T-cell (primary cell): ENCODE measurements at places on chromosomes 12 and 14.

DNA sequence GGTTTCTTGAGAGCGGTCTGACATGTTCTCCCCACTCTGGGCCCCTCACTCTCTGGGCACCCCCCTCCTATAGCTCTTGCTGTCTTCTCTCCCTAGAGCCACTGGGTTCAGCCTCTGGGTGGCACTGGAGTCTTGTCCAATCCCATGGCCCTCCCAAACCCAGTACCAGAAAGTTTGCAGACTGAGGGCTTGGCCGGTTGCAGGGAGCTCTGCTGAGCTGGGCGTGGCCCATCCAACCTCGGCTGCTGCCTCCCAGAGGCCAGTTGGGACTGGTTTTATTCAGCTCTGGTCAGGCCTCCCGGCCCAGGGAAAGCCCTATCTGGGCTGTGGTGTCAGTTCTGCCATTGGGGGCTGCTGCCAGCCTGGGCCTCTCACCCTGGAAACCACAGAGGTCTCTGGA is 37.9 kb downstream of the ISCA2 start:
- no peak overlapping the region for H3K27ac ChIP-seq
- no peak for DNase-seq
- no peaks in the 10 kb centered on the region for H3K4me1 ChIP-seq
- no peaks in the 10 kb centered on the region for H3K27me3 ChIP-seq

GRCh38 chr14:105577314-105577861 is 51.0 kb downstream of the TMEM121 start:
- H3K4me3 ChIP-seq, result no peak overlapping the region
- H3K36me3 ChIP-seq, result no peaks in the 10 kb centered on the region
- DNase-seq, result no peak

DNA sequence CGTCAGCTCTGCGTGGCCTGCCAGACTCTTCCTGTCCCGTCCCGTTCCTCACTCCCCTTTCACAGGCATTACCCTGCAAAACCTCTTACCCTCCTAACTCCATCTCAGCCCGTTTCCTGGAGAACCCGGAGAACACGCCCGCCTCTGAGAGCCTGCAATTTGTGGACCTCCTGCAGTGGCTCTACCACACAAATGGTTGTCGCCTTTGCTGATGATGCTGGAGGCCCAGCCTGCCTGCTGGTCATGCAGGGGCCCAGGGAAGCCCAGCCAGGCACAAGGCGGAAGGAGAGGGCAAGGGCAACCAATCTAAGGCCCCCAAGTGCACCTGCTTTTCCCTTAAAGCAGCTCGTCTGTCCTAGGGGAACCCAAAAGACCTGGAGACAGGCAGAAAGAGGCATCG is 22.5 kb downstream of the RFLNA start:
- no peaks in the 10 kb centered on the region for H3K4me1 ChIP-seq
- no peaks in the 10 kb centered on the region for H3K36me3 ChIP-seq
- no peak overlapping the region for H3K27ac ChIP-seq
- no peak for DNase-seq
- no peak overlapping the region for H3K4me3 ChIP-seq

GRCh38 chr12:102685172-102685571 is 204.8 kb upstream of the IGF1 start:
- H3K4me1 ChIP-seq, result no peaks in the 10 kb centered on the region
- no peak for DNase-seq
- H3K36me3 ChIP-seq, result no peaks in the 10 kb centered on the region
- H3K4me3 ChIP-seq, result no peak overlapping the region
- no peak overlapping the region for H3K27ac ChIP-seq

GRCh38 chr12:111303531-111303930 is 65.4 kb downstream of the PHETA1 start:
- H3K27ac ChIP-seq, result no peak overlapping the region
- no peak overlapping the region for H3K4me3 ChIP-seq
- H3K4me1 ChIP-seq, result no peaks in the 10 kb centered on the region
- H3K27me3 ChIP-seq, result peaks cover 29% of the 10 kb centered on the region
- no peak for DNase-seq

DNA sequence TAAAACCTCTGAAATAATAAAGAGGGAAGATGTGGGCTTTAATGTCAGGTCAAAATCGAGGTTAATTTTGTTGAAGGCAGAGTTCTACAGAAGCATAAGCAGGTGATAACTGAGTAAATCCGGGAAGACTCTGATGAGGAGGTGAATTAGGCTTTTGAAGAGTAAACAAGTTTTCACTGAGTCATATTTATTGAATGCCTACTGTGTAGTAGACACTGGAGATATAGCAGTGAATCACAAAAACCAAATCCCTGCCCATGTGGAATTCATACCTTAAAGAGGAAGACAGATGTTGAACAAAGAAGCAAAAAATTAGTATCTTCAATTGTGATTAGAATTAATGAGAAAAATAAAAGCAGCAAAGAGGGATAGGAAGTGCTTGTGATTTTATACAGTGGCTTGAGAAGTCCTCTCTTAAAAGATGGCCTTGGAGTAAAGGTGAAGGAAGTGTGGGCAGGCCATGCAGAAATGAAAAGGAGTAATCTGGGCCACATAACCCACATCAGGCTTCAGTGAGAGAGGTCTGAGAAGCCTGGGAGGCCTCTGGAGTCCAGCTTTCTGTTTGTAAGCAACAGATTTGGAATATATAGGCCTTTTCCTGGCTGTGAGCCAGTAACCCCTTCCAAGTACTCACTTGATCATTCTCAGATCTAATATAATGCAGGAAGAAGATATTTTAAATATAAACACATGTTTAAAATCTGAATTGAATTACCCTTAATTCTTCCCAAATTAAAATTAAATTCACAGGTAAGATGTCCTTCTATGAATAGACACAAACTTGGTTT is 46.7 kb downstream of the BHLHE41 start:
- no peaks in the 10 kb centered on the region for H3K4me1 ChIP-seq
- no peak for DNase-seq
- no peaks in the 10 kb centered on the region for H3K36me3 ChIP-seq
- H3K27me3 ChIP-seq, result no peaks in the 10 kb centered on the region
- no peak overlapping the region for H3K4me3 ChIP-seq

- peaks cover 32% of the 10 kb centered on the region for H3K27me3 ChIP-seq
- no peak for DNase-seq
- no peak overlapping the region for H3K27ac ChIP-seq
- H3K4me1 ChIP-seq, result peaks cover 11% of the 10 kb centered on the region
- no peak overlapping the region for H3K4me3 ChIP-seq
Measured at GRCh38 chr14:101115652-101116051, 212.1 kb upstream of the RTL1 start.

DNA sequence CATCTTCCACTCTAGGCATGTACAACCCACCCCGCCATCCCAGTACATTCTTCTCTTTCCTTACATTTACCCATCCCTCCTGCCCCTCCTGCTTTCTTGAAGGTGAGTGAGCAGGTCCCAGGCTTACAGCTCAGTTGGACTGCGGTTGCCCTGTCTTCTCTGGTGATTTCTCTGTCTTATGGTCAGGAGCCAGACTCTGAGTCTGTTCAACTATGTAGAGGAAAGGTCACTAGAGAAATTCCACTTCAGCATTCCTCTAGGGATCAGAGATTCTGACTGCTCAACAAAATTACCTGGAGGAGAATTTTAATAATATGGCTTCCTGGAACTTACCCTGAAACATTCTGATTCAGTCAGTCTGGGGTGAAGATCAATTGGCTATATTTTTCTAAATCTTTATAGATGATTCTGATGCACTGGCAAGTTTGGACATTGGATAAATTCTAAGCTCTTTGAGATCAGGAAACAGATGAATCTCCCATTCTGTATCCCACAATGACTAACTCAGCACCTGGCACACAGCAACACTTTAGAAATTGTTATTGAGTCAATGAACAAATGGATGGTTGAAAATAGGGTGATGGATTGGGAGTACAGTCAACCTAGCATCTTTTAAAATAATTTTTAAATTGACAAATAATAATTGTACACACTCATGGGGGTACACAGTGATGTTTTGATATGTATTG is 128.6 kb upstream of the HIF1A start:
- no peaks in the 10 kb centered on the region for H3K36me3 ChIP-seq
- no peak overlapping the region for H3K4me3 ChIP-seq
- no peak for DNase-seq
- H3K27ac ChIP-seq, result no peak overlapping the region

- H3K27ac ChIP-seq, result no peak overlapping the region
- no peaks in the 10 kb centered on the region for H3K4me1 ChIP-seq
- no peak for DNase-seq
- no peaks in the 10 kb centered on the region for H3K36me3 ChIP-seq
Measured at GRCh38 chr14:92383805-92384204, 60.8 kb downstream of the SLC24A4 start.

- peaks cover 34% of the 10 kb centered on the region for H3K27me3 ChIP-seq
- H3K4me1 ChIP-seq, result peaks cover 41% of the 10 kb centered on the region
- H3K27ac ChIP-seq, result no peak overlapping the region
- no peak overlapping the region for H3K4me3 ChIP-seq
Measured at GRCh38 chr12:4806439-4807115, 86.4 kb downstream of the GALNT8 start.

GRCh38 chr14:81366214-81366613 is 33.9 kb downstream of the STON2 start:
- no peak overlapping the region for H3K4me3 ChIP-seq
- no peaks in the 10 kb centered on the region for H3K36me3 ChIP-seq
- no peak for DNase-seq

GRCh38 chr14:71720978-71721624 is 211.1 kb upstream of the RGS6 start:
- H3K4me3 ChIP-seq, result no peak overlapping the region
- H3K27me3 ChIP-seq, result no peaks in the 10 kb centered on the region
- no peak overlapping the region for H3K27ac ChIP-seq
- H3K4me1 ChIP-seq, result no peaks in the 10 kb centered on the region
- no peaks in the 10 kb centered on the region for H3K36me3 ChIP-seq
- DNase-seq, result no peak

DNA sequence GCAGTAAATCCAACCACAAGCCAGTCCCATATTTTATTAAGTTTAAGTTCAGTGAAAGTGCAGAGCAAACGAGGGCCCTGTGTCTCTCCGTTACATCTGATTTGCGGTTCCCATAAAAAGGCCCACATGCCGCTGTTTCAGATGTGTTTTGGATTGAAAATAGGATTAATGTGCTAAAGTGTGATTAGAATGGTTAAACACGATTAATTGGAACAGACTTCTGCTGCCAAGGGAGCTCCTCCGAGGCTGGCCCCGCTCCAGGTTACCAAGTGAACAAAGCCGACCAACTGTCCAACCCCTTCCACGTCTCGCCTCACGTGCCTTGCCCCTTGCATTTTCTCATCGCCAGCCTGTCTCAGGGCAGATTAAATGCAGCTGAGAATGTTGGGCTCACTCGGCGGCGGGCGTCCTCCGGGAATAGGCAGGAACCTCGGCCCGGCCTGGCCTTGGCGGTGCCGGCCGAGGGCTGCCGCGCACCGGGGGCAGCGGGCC is 166.5 kb upstream of the GSC start:
- H3K27me3 ChIP-seq, result no peaks in the 10 kb centered on the region
- H3K36me3 ChIP-seq, result no peaks in the 10 kb centered on the region
- no peaks in the 10 kb centered on the region for H3K4me1 ChIP-seq
- no peak overlapping the region for H3K4me3 ChIP-seq
- no peak for DNase-seq

GRCh38 chr12:113154351-113154973 is 4.9 kb downstream of the CFAP73 start:
- H3K4me3 ChIP-seq, result peak overlapping the region; percentile 16
- H3K27me3 ChIP-seq, result peaks cover 42% of the 10 kb centered on the region
- H3K27ac ChIP-seq, result no peak overlapping the region

- peak overlapping the region; percentile 84 for H3K27ac ChIP-seq
- H3K4me3 ChIP-seq, result no peak overlapping the region
- H3K36me3 ChIP-seq, result no peaks in the 10 kb centered on the region
- H3K4me1 ChIP-seq, result peaks cover 16% of the 10 kb centered on the region
Measured at GRCh38 chr12:106226884-106227640, 20.8 kb downstream of the CKAP4 start.

- H3K36me3 ChIP-seq, result no peaks in the 10 kb centered on the region
- no peak overlapping the region for H3K4me3 ChIP-seq
- no peaks in the 10 kb centered on the region for H3K4me1 ChIP-seq
- DNase-seq, result no peak
- H3K27ac ChIP-seq, result no peak overlapping the region
Measured at GRCh38 chr12:115666168-115666567, 611.3 kb downstream of the MED13L start.

DNA sequence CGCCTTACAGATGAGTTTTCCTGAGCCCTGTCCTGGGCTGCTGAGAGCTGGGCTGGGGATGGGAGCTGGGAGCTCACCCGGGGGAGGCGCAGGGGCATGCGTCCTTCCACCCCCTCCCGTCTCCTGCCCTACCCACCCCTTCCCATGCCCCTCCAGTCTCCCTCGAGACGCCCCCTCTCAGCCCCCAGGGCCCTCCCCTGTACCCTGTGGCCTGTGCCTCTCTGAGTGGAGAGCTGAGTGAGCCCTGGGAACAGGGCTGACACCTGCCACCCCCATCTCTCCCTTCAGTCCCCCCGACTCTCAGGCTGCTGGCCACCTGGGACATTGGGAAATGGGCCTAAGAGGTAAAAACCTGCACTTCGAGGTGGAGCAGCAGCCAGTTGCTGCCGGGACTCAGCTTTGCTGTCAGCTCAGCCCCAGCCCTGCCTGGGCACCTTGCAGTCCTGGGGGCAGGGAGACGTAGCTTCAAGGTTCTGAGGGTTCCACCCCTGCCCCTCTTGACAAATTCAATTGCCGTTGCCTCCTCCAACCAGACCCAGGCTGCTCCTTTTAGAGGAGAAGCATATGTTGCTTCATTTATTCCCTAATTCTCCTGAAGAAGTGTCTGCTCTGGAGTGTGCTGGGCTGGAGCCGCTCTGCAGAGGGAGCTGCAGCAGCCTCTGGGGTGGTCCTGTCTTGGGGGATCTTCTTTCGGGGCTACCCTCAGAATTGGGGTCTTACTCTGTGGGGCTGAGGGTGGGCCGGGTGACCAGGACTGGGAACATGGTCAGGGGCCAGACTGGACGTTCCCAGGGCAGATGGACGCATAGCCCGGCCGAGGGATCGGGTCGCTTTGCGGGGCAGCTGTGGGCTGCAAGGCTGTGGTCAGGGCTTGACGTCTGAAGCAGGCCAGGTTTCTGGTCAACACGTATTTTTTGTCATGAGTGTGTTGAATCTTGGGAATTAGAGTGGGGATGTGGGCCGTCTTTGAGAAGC is 141.4 kb downstream of the ADGRD1 start:
- DNase-seq, result no peak
- no peak overlapping the region for H3K27ac ChIP-seq
- no peaks in the 10 kb centered on the region for H3K27me3 ChIP-seq
- H3K4me3 ChIP-seq, result no peak overlapping the region
- no peaks in the 10 kb centered on the region for H3K36me3 ChIP-seq
- H3K4me1 ChIP-seq, result no peaks in the 10 kb centered on the region

- no peak overlapping the region for H3K4me3 ChIP-seq
- peaks cover 31% of the 10 kb centered on the region for H3K27me3 ChIP-seq
- no peak for DNase-seq
- H3K36me3 ChIP-seq, result no peaks in the 10 kb centered on the region
- no peak overlapping the region for H3K27ac ChIP-seq
Measured at GRCh38 chr14:104437703-104438102, 141.9 kb upstream of the C14orf180 start.

GRCh38 chr14:81323093-81323492 is 77.0 kb downstream of the STON2 start:
- no peaks in the 10 kb centered on the region for H3K36me3 ChIP-seq
- no peak overlapping the region for H3K4me3 ChIP-seq
- no peak overlapping the region for H3K27ac ChIP-seq

GRCh38 chr12:8226355-8226754 is 1.1 kb downstream of the FAM90A1 start:
- H3K4me1 ChIP-seq, result no peaks in the 10 kb centered on the region
- no peak for DNase-seq
- H3K4me3 ChIP-seq, result no peak overlapping the region
- peaks cover 5% of the 10 kb centered on the region for H3K27me3 ChIP-seq
